Stimulated activated CD4-positive, alpha-beta T cell treated with anti-CD3 and anti-CD28 coated beads, Interleukin-2, amount 100 ng/mL, for 4 hours (primary cell): ENCODE measurements at places on chromosomes 5 and 9.

- no peak for DNase-seq
Observed at GRCh38 chr9:71506821-71507220, 261.5 kb downstream of the CEMIP2 start.

- no peak for DNase-seq
Observed at GRCh38 chr9:36676091-36676490, 103.4 kb downstream of the MELK start.

GRCh38 chr5:173786286-173787187 lies 101.6 kb upstream of the CPEB4 start:
- no peak for DNase-seq

DNA sequence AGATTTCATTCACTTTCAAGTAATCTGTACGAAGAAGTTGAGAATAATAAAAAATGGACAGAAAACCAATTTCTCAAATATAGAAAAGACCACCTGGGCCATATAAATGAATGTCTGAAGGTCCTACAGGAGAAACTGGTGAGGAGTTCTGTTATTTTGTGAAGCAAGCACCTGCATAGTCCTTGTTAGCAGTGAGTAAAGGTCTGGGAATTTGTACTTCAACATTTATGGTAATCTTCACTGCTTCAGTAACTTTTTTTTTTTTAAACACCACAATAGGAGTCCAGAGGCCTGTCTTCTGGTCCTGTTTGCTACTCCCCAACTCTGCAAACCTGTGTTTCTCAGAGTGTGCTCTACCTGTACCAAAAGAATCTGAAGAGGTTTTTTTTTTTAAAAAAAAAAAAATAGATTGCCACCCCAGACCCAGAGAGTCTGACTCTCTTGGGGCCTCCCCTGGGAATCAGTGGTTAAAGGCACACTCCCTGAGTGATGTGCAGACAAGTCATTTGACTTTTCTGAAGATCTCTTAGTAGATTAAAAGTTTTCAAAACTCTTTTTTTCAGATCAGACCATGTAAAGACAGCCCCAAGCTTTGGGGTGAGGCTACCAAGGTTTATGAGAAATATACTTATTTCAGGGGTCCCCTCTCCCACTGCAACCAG lies 55.5 kb downstream of the FAM81B start:
- DNase-seq: no peak

DNA sequence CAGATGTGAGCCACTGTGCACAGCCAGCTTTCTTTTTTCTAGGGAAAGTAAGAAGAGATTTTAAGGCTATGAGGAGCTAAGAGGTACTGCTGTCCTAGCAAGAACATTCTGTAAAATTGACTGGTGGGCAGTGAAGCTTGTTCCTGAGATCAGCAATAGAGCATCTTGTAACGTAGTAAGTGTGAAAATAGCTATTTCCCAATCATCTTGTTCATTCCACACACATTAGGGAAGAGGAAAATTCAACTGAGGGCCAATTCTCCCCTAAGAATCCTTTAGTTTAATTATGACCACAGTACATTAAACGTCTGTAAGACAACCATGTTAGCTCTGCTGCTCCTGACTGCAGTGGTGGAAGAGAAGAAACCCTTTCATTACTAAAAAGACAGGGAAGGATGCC lies 246.2 kb downstream of the EFNA5 start:
- no peak for DNase-seq
